ENCODE measurements at places on chromosomes 2 and 18.

DNA sequence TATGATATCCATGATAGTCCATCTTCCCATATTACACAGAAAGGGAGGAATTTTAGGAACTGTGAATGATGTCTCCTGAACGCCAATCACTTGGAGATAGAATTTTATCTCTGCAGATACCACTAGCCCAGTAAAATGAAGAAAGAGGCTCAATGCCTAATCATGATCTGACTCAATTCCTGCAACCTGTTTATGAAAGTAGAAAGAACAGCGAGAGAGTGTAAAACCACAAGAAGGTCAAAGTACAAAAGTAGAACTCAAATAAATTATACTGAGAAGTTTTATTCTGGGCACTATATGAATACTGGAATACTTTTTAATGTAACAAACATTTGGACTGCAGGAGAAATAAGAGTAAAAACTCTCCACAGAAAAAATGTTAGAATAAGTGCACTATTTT lies 892.1 kb upstream of the DDX18 start:
- DNase-seq: no peak

DNA sequence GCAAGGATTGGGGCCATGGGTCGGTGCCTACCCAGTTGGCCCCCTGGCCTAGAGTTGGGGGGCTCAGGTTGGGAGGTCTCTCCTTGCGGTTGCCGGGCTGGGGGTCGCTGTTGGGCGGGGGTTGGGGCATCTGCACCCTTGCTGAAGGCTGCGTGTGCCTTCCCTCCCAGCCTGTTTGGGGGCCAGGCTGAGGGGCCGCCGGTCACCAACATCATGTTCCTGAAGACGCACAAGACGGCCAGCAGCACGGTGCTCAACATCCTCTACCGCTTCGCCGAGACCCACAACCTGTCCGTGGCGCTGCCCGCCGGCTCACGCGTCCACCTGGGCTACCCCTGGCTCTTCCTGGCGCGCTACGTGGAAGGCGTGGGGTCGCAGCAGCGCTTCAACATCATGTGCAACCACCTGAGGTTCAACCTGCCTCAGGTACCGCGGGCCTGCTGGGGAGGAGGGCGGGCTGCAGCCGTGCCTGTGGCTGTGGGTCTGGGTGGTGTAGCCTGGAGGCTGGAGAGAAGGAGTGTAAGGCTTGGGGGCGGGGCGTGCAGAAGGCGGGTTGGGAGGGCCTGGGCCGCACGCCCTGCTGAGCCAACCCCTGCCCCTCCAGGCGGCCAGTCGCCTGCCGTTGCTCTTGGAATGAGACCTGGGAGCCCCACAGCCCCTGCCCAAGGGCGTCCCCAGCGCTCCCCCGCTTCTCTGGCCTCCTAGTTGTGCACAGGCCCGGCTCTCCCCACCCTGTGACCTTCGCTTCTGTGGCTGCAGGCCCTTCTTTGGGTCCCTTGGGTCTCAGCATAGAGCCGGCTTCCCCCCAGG lies 7.2 kb upstream of the NEU4 start:
- no peak for DNase-seq

GRCh38 chr2:179422037-179422643 lies 157.5 kb upstream of the SESTD1 start:
- peak; percentile 36 for DNase-seq

DNA sequence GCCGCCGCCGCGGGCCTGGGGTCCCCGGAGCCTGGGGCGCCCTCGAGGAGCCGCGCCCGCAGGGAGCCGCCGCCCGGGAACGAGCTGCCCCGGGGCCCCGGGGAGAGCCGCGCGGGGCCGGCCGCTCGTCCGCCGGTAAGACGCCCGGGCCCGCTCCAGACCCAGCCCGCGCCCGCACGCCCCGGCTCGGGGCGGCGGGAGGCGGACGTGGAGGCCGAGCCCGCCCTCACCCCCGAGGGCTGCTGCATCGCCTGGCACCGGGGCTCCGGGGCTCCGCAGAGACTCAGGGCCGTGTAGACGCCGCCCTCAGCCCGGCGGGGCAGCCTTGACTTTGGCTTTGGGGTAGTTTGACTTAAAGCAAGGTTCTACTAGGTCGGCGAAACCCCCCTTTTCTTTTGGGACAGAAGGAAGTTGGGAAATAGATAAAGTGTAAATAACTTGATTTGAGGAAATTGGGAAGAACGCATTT lies 335 bp downstream of the ERFE start:
- DNase-seq: no peak

DNA sequence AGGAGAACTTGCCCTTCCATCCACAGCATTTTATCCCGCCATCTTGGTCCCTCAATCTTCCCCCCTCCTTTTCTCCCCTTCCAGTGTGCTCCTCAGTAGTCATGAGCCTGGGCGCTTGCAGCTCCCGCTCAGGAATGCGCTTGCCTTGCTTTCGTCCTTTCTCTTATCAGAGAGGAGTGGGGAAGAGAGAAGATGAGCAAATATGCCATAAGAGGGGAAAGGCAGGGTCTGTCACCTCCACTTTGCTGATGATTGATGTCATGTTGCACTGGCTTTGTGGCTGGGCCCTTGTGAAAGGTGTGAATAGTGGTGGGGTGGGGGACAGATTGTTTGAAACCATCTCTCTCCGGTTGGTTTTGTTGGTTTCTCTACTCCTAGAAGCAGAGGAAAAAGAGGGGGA lies 569.3 kb downstream of the TNS1 start:
- no peak for DNase-seq

- DNase-seq: no peak
Observed at GRCh38 chr2:184637781-184638180, 39.5 kb downstream of the ZNF804A start.

DNA sequence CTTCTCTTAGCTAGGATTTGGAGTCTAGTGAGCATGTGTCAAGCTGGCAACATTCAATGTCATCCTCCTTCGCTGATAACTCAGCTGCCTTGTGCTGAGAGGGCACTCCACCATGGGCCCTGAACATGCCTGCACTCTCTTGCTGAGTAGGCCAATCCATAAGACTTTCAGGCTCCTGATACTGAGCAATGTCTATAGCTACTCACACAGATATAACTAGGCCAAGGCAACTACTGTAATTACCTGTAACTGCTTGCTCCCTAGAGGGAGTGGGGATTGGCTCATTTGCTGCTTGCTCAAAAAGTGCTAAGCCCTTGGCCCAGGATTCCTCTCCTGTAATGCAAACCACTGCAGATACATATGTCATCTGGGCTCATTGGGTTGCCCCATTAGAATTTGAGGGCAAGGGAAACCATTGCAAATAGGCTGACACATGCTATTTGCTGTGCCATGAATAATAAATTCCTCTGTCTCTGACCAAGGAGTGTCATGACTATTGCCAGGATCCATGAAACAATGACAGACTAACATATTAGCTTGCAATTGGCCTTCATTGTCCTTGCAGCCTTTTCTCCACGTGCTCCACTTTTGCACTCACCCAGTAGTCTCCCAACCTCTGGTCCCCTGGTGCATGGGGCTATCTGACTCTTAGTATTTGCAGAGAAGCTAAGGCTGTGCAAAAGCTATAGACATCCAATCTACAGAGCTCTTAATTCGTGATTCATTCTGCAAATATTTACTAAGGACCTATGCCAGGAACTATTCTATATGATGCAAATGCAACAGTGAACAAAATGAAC lies 36.9 kb upstream of the BMPR2 start:
- no peak for DNase-seq

DNA sequence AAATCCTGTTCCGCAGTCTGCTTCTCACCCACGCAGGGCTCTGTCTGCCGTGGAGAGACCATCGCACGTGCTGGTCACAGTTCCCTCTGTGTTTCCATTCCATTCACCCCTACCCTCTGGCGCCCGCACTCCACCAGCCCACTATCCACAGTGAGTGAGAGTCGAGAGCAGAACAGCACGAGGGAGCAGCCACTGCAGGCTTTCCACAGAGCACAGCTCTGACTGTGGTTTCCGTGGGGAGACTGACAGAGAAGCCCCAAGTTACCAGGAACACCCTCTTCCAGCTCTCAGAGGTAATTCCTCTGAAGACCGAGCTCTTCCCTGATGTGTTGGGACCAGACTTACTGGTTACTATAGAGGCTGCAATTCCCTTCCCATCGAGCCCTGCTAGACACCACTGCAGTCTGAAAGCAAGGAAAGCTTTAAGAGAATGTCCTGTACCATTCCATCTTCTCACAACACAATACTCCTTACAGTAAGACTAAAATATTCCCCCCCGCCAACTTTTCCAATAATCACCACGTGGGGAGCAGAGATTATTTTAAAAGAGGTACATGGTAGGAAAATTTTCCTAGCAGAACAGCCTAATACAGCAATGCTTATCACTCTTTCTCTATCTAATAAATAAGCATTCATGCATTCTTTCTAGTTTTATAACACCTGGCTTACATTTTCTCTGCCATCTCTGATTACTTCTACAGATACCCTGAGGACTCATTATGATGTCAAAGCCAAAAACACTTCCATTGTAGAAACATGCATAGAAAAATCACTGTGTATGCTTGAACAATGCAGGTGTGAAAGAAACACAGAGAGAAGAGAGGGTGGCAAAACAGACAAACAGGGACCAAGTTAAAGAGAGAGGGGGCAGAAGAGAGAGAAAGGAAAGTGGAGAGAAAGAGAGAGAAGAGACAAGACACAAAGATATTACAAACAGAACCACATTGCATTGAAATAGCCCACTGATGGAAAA lies 4.7 kb downstream of the MYT1L start:
- DNase-seq: no peak

DNA sequence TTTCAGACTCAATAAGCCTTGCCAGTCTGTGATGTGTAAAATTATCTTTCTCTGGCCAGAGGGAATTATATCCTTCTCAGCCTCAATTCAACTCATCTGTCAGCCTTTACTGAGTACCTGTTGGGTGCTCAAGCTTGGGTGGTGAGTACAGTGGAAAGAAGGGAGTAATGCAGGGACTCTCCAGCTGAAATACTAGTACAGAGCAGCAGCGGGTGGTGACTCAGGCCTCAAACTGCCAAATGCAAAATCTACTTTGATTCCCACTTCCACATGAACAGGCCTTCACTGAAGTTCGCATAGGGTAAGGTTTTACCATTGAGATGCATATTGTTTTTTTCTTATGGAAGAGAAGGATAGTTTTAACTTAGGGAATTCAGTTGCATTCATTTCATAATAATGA lies 326.8 kb downstream of the LRRTM1 start:
- no peak for DNase-seq

DNA sequence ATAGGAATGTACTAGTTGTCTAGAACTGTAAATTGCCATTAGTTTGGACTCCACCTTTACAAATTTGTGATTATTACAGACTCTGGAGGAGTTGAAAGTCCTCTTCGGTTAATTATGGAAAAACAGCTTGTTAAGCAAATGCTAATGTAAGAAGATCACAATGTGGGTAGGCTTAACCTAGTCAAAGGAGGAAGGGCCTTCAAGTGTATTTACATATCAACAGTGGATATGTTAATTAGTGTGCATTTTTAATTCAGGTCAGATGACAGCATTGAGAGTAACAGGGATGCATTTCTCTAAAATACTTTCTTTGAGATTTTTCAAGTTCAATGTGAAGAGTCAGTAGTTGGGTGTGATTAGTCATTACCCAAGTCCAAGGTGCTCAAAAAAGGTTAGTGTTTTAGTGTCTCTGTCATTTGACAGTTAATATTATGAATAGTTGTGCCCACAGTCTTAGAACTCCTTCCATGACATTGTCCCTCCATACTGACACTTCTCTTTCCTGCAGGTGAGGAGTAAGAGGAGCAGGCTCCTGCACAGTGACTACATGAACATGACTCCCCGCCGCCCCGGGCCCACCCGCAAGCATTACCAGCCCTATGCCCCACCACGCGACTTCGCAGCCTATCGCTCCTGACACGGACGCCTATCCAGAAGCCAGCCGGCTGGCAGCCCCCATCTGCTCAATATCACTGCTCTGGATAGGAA lies 28.0 kb downstream of the CD28 start:
- DNase-seq: no peak

DNA sequence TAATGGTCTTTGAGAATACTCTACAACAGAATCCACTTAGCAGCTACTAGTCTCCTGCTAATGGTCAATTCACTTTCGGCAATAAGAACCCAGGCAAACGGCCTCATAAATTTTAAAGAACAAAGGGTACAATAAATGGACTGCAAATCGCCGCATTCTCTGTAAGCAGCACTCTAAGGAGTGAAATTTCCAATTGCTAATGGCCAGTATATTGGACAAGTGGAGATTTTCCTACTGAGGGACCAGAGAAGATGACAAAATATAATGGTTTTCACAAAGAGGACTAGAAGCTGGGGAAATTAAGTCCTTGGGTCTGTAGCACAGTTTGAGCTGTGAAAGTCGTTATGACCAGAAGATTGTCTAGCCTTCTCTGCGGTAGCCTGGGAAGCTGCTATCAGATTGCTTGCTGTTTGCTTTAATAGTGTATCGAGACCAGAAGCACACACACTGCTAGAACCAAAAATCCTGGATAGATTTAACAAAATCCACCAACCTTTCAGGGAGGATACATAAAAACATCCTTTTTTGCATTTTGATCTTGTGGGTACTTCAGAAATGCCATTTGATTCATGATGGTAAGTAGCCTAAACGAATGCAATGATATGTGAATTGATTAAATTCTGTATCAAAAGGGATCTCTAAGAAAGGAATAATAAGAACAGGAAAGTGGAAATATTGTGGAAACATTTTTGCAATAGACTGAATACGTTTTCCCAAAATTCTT lies 53.6 kb upstream of the ATP8B1 start:
- DNase-seq: no peak

GRCh38 chr2:120949027-120949956 lies 213.6 kb downstream of the GLI2 start:
- DNase-seq: no peak

DNA sequence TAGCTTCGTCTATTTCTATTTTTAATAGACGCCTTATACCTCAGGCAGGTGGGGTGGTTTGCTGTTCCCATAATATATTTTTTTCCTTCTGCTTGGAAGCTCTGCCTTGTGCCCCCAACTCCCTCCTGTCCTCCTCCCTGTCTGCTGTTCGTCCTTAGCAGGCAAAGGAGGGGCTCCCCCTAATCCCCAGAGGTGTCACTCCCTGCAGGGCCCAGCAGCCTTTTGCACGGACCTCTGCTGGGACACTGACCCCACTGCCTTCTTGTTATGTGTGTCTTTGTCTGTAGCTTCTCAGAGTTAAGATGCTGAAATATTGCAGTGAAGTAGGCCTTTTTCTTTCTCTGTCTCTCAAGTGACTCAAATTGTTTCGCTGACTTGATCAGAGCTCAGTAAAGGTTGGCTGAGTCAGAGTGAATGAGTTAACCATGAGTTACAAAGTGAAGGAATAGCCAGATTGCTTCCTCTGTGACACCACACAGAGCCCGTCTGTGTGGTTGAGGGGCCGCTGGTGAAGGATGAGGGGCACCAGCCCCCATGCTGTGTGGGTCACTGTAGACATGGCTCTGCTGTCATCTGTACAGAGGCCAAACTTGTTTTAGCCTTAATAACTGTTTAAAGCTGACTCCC lies 47.7 kb downstream of the PRKCE start:
- DNase-seq: peak; percentile 53

- DNase-seq: no peak
Observed at GRCh38 chr2:239085201-239085992, 237.5 kb downstream of the TWIST2 start.

- DNase-seq: no peak
Observed at GRCh38 chr2:228747483-228747882, 523.6 kb downstream of the PID1 start.

- peak; percentile 95 for DNase-seq
Observed at GRCh38 chr2:26274058-26274613, 29.4 kb downstream of the HADHB start.

- DNase-seq: no peak
Observed at GRCh38 chr18:50114448-50114847, 80.5 kb downstream of the MYO5B start.
